ENCODE measurements at places on chromosomes 2 and 18.

DNA sequence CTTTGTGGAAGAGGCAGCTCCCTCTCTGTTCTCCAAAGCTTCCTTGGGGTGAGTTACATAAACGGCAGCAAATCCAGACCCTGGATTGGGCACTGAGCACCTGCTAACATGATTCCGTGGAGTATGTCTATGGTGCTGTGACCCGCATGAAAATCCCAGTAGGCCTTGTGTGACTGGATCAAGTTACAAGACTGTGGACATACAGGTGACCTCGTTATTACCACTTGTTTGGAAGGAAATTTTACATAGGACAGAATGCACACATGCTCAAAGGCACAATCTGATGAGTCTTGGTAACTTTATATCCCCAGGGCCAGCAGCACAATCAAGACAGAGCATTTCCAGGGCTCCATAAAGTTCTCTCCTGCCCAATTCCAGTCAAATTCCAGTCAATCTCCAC is 120.2 kb upstream of the OTOS start:
- no peak for DNase-seq

- DNase-seq, result no peak
Observed at GRCh38 chr18:26993568-26993967, 128.1 kb upstream of the AQP4 start.

GRCh38 chr2:57876313-57876712 is 170.3 kb upstream of the VRK2 start:
- no peak for DNase-seq

DNA sequence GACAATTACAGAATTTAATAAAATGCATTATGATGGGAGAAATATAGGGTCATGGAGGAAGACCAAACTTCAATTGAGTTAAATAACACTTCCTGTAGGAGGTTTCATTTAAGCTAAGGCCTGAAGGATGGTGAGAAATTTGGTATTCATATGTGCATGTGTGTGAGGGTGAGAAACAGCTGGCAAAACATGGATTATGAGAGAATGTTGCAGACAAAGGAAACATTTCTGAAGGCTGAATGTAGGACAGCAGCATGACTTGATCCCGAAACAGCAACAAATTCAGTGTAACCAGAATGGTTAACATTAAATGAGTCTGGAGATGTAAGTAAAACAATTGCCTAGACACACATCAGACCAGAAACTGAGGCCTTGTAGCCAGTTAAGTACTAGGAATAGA is 630.8 kb downstream of the NR4A2 start:
- no peak for DNase-seq

DNA sequence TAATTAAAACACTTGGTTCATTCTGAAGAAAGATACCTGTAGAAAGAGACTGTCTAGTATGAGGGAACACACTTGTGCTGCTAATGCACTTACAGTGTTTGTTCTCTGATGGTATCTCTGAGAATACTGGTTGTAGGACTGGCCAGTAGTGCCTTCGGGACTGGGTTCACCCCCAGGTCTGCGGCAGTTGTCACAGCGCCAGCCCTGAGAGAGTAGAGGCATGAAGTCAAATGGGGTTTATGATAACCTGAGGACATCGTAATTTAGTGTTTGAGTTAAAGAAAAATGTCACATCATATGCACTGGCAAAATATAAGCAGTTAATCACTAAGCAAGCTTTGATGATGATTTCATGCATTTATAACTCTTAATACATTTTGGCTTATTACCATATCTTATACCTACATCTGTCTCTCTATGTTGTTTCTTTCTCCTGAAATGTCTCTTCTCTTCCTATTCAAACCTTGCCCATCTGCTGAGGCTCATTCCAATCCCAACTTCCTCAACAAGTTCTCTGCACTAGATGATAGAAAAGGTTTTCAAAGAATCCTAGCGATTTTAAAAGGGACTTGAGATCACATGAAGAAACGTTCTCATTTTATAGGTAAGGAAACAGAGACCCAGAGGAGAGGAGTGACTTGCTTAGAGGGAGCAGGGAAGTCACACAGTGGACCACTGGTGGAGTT is 50.2 kb downstream of the ATIC start:
- DNase-seq, result no peak

- DNase-seq, result no peak
Observed at GRCh38 chr2:17228461-17228860, 289.8 kb downstream of the RAD51AP2 start.

GRCh38 chr2:39194686-39195085 is 49.1 kb downstream of the CDKL4 start:
- DNase-seq, result no peak

DNA sequence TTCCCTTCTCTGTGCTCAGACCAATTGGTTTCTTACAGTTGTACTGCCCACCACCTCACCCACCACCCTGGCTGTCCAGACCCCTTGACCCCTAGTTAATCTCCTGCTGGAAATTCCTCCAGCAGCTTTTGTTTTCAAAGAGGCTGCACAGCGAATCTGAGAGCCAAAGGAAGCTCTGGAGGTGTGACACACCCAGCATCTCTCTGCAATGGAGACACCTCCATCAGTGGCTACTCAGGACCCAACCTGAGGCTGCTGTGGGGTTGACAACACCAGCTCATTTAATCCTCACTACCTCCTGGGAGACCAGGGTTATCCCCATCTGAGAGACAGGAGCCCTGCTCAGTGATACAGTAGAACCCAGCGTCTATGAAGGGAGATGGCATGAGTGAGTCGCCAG is 86.4 kb downstream of the BIN1 start:
- DNase-seq, result no peak

- no peak for DNase-seq
Observed at GRCh38 chr2:97781981-97782380, 68.6 kb downstream of the ZAP70 start.

GRCh38 chr2:62038975-62039771 is 133.7 kb downstream of the COMMD1 start:
- no peak for DNase-seq

- no peak for DNase-seq
Observed at GRCh38 chr18:62715759-62716615, 646 bp downstream of the PHLPP1 start.

DNA sequence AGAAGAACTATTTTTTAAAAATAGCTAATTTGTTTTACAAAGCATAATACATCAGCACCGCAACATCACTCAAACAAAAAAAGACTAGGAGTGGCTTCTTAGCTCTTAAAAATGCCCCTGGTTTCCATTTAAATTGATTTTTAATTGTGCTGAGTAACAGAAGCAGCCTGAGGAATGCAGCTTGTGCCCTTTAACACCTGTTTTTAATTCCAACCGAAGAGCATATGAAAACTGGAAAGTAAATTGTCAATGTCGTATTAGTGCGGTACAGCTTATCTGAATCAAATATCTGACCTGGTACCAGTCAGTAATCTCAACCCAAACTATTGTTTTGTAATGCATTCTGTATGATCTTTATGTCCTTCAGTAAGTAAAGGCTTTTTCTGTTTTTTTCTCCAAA is 13.2 kb upstream of the CD302 start:
- DNase-seq, result no peak

DNA sequence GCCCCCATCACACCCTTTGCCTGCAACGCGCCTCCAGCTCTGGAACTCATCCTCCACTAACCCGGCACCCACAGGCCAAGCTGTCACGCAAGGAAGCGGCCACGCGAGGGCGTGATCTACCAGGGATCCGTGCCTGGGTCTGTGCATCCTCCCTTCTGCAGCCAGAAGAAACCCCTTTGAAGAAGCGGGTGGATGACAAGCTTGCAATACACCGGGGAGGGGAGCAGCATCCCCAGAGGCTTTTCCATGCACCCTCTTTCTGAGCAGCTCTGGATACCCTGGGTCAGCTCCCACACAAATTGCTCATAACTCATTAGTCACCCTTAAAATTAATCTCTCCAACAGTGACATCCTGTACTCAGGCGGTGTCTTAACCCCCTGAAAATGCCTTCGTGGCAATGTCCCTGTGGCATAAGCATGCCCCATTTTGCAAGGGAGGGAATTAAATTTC is 47.6 kb downstream of the PDCL3 start:
- DNase-seq, result peak; percentile 81

DNA sequence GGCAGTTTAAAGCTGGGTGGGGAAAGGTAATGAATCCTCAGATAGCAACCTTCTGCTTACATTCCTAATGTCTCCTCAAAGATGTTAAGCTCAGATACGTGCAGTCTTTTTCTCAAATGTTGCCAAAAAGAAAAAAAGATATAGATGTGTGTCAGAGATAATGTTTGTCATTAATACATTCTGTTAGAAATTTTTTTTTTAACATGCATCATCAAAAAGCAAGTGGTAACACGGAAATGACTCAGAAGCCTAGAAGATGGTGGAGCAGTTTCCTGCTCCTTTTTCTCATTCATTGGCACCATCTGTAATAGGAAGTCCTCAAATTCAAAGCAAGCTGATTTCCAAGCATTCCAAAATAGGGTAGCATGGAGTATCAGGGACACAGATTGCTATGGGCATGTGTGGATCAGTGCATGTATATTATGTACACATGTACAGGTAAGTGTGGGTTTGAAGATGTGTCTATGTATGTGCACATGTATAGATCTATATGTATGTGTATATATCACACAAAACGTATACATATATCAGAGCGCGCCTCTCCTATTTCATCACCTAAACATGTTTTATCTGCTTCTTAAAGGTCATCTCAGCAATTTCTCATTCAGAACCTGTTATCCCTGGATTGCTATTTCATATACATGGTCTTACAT is 79.9 kb upstream of the ITGB6 start:
- no peak for DNase-seq

DNA sequence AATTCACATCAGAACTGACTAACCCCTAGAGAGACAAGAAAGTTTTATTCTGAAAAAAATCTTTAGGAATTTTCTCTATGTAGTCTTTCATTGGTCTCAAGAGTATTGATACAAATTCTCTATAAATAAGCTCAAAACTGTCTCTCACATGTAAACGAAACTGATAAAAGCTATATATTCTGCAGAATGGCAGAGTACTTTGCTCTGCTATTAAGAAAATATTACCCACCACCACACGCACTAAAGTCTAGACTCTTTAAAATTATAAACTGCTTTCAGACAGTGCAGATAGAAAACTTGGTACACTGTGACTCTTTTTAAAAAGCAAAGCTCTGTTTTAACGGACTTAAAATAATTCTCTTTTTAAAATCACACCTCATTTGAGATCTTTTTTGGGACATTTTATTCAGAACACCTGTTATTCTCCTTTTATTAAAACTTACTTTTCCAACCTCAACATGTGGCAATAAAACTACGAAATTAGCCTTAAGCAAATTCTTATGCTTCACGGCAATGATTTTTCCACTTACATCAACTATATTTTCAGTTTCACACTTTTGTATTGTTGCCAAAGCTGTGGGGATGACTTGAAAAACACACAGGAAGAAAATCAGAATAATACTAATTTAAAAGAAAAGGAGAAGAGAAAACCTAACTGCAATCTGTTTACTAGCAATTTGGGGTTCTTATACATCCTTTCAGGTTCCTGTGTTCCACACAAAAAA is 58.0 kb downstream of the CCDC88A start:
- no peak for DNase-seq

DNA sequence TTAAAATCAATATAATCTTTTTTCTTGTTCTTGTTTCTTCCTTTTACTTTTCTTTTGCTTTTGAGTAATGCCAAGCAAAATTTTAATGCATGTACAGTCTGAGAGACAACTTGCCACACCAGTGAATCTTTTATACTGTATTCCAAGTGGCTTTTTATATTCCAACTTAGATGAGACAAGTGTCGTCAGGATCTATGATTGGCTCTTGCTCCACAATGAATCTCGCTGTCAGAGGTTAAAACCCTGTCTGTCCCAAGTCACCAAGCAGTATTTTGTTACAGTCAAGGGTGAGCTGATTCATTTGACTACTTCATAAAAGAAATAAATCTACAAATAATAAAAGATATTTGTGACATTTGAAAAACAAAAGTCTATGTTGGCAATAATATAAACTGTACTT is at the start of gene MSTN:
TSS of gene MSTN (minus strand) at position 129 of the 400 bp plus-strand sequence. CDS start 133 bp downstream, outside the sequence.
- no peak for DNase-seq

GRCh38 chr2:143779021-143779420 is 649.8 kb downstream of the ARHGAP15 start:
- DNase-seq, result no peak

- DNase-seq, result no peak
Observed at GRCh38 chr2:98915751-98916358, 20.2 kb downstream of the CRACDL start.

GRCh38 chr18:3486512-3486911 is 36.5 kb downstream of the TGIF1 start:
- no peak for DNase-seq

DNA sequence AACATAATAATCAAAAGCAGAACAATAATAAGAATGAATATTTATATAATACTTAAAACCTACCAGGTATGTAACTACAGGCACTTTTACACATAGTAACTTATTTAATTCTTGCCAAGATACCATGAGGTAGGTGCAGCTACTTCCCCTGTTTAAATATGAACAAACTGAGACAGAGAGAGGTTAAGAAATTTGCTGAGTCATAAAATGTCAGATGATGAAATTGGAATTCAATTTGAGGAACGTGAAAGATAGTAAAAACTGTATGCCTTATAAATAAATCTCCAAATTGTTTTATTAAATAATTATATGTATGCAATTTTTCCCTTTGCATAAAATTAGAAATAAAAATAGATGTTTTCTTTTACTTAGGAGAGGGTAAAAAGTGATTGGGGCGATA is 1103.3 kb upstream of the NRXN1 start:
- DNase-seq, result no peak

- DNase-seq, result no peak
Observed at GRCh38 chr18:57121542-57122112, 25.3 kb upstream of the BOD1L2 start.

- no peak for DNase-seq
Observed at GRCh38 chr2:184030989-184031388, 567.3 kb upstream of the ZNF804A start.

DNA sequence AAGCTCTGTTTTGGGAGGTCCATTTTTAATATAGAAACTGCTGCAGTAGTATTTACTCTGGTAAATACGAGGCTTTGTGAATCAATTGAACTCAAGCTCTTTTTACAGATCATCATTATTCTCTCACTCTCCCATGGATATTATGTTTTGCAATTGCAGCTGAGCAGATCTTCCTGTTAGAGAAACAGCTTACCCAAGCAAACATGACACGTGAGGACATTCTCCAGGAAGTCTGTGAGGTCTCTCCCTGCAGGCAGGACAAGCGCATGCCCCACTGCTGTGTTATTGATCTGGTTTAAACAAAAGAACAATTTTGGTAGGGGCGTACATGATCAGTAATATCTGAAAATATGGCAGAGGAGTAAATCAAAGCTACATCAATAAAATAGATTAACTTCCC is 72.1 kb downstream of the COL6A3 start:
- no peak for DNase-seq

DNA sequence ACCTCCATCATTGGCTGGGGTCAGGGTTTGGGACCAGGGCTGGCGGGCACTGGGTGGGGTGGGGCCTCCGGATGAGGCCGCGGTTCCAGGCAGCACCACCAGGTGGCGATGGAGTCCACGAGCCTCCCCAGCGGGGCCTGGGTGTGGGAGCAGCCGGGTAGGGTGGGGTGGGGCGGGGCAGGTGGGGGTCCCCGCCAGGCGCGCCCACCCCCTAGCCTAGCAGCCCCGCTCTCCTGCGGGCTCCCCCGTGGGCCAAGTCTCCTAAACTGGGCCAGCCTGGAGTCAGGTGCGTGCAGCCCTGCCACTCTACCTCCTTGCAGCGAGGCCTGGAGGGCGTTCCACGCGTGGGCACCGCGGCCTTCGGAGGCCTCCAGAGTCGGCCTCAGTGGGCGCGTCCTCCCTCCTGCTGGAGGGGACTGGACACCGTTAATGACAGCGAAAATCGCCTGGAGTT is 187.5 kb downstream of the TWIST2 start:
- DNase-seq, result no peak

GRCh38 chr2:173831312-173832229 is 133.6 kb downstream of the SP3 start:
- peak; percentile 13 for DNase-seq
